Activated naive CD4-positive, alpha-beta T cell treated with Interleukin-2 at 50 U/mL for 16 hours (primary cell): ENCODE measurements at places on chromosomes 7 and 10.

- DNase-seq = no peak
Observed at GRCh38 chr10:82378146-82378545, 503.2 kb downstream of the NRG3 start.

- no peak for DNase-seq
Observed at GRCh38 chr10:88676283-88677060, 12.2 kb downstream of the LIPF start.

- no peak for DNase-seq
Observed at GRCh38 chr7:105951597-105951996, 11.5 kb upstream of the CDHR3 start.

- DNase-seq = no peak
Observed at GRCh38 chr10:13527864-13528122, 1.0 kb downstream of the BEND7 start.

- DNase-seq = no peak
Observed at GRCh38 chr10:89644691-89644966, 413 bp downstream of the PANK1 start.

GRCh38 chr7:84196084-84196503 is 1.5 kb upstream of the SEMA3A start:
- DNase-seq = no peak

DNA sequence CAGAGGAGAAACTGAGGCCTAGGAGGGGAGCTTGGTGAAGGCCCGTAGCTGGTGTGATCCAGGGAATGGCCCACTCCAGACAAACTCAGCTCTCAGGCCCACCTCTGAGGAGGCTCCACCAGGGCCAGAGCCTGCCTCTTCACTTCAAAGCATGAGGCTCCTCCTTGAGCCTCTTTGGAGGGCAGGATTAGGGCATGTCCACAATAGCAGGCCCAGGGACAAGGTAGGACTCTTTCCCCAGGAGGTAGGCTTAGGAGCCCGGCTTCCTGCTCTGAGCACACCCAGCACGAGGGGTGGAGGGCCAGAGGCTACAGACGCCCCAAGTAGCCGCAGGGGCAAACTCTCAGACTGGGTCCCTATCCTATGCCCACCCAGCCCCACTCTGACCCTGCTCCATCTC is 164.6 kb upstream of the ZMIZ1 start:
- DNase-seq = no peak

GRCh38 chr10:72852508-72852907 is 41.0 kb upstream of the OIT3 start:
- DNase-seq = no peak

- DNase-seq = peak; percentile 23
Observed at GRCh38 chr7:94656925-94657731, 1.2 kb upstream of the SGCE start.

GRCh38 chr7:3094701-3095445 is 51.2 kb upstream of the CARD11 start:
- DNase-seq = peak; percentile 35

DNA sequence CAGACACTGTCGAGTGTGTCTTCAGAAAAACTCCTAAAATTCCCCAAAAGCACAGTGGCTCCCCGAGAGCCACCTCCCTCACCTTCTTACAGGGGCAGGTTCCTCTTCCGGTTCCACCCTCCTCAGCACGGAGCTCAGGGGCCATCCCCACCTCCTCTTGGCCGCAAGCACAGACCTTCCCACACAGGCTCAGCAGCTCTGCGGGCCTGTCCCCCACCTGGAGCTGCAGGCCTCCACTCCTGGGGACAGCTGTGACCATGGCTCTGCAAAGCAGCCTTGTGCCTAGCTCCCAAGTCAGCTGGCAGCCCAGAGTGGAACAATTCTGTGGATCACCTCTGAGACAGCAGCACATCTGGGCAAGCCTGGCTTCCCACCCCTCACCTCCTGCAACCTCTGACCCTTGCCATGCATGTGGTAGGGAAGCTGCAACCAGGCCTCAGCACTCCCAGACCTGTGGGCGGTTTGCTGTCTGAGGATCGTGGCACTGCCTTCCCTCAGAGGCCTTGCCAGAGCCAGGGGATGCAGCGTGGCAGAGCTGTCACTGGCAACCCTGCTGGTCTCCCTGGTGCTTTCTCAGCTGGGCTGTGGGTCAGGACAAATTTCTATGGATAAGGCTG is 79.7 kb downstream of the ALOX5 start:
- DNase-seq = no peak

GRCh38 chr10:23174074-23174976 is 17.8 kb upstream of the PTF1A start:
- no peak for DNase-seq

GRCh38 chr7:48742079-48742798 is 182.1 kb upstream of the CDC14C start:
- DNase-seq = no peak

DNA sequence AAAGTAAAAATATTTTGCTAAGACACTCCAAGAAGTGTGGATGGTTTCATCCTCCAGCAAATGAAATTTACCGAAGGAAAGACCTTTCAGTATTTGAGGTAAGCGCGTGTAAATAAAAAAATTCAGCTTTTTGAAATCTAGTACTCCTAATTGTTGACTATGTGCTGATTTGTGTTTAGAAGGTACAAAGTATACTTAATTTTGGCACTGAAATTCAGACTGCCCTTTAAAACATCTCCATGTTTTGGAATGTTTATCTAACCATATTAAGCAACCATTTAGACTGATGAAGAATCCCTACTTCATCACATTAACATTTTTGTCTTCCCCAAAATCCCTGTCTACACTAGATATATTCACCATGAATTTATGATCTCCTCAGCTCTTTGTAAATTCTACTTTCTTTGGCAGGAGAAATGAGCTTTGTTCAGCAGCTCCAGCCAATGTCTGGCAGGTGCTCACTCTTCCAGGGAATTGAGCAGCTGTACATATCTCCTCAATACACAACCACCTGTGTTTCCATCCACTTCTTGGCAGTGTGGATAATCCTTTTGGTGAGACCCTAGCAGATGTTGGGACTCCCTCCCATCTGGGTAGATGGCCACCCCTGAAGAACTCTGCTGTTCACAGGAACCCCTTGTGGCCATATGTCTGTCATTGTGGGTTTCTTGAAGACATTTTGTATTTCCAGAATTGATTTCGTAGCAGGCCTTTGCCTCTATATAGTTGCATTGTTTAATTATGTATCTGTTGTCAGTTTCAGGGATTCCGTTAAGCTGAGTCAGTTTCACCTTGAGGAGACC is 129.4 kb upstream of the SAMD8 start:
- DNase-seq = no peak

- peak; percentile 4 for DNase-seq
Observed at GRCh38 chr7:144738708-144739314, 97.0 kb downstream of the TPK1 start.

- no peak for DNase-seq
Observed at GRCh38 chr7:124188576-124188975, 155.7 kb upstream of the TMEM229A start.
